CD14-positive monocyte (primary cell): ENCODE measurements at places on chromosomes 11 and 22.

DNA sequence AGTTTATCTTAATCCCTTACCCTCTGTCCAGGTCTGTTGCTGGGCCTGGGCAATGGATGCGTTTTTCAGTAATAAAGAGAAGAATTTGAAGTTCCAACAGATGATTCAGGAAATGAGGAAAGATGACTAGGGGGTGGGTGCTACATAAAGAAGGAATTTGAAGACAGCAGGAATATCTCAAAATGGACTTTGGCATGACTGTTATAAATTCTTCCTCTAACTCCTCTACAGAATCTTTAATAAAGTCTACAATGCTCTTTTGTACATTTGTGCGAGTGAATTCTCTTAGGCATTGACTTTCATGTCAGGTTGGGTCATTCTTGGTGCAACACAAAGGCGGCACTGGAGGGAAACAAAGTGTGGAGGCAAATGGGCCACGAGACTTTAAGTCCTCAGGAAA is 35.1 kb upstream of the PRSS23 start:
- no peak for DNase-seq

GRCh38 chr11:69962152-69962551 is 116.0 kb upstream of the ANO1 start:
- peak; percentile 6 for DNase-seq

DNA sequence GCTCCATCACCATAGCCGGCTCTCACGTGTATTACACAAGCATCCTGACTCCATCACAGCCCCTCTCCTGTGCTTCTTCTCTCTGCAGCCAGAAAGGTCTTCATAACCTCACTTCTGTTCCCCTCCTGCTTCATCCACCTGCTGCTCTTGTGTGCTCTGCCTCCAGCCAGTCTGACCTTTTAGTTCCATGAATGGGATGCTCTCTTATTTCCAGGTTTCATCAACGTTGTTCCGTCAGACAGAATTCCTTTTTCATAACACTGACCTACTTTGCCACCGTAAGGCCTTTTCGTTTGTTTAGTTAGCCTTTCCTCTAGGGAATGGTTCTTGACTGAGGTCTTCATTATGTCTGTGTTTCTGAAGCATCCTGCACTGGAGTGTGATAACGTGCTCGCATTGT is 18.8 kb downstream of the GRAMD1B start:
- no peak for DNase-seq

DNA sequence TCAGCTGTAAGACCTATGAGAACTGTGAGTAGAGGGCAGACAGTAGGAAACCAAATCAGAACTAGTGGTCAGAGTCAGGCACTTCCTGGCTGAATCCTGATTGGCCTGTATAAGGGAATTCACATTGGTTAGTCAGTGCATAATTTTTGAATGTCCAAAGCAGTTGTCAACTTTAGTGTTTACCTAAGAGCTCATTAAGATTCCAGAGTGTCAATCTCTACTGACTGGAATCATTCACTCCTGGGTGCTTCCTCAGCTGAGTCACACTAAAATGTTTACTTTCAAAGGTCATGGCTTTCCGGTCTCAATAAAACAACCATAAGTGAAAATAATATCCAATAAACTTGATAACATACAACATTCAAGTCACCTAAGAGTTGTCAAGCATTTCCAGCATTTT is 306.1 kb downstream of the C11orf87 start:
- DNase-seq, result no peak

GRCh38 chr22:38549101-38549894 is 20.7 kb downstream of the DMC1 start:
- peak; percentile 65 for DNase-seq

GRCh38 chr11:33674035-33674814 is 26.4 kb downstream of the C11orf91 start:
- no peak for DNase-seq

DNA sequence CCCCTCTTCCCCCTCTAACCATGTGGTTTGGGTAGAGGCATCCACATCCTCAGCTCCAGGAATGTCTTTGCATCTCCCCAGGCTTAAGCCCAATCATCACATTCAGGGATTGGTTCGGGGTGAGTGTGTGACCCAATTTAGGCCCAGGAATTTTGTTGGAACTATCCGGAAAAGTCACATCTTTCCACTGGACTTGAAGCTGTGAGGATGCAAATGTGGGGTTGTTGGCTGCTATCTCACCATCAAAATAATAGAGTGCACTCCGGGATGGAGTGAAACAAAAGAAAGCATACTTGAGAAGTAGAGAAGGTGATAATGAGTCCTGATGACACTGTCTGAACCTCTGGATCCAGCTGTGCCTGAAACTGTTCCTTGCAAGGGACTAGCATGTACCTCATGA is 33.8 kb upstream of the OLFML1 start:
- no peak for DNase-seq
